ENCODE measurements at places on chromosomes 16 and 17.
A peak's percentile ranks its signal among the peaks of the same experiment; 100 is the strongest.

- DNase-seq, result no peak
These were observed 24.2 kb downstream of the C1QTNF1 start for GRCh38 chr17:79047923-79048825.

DNA sequence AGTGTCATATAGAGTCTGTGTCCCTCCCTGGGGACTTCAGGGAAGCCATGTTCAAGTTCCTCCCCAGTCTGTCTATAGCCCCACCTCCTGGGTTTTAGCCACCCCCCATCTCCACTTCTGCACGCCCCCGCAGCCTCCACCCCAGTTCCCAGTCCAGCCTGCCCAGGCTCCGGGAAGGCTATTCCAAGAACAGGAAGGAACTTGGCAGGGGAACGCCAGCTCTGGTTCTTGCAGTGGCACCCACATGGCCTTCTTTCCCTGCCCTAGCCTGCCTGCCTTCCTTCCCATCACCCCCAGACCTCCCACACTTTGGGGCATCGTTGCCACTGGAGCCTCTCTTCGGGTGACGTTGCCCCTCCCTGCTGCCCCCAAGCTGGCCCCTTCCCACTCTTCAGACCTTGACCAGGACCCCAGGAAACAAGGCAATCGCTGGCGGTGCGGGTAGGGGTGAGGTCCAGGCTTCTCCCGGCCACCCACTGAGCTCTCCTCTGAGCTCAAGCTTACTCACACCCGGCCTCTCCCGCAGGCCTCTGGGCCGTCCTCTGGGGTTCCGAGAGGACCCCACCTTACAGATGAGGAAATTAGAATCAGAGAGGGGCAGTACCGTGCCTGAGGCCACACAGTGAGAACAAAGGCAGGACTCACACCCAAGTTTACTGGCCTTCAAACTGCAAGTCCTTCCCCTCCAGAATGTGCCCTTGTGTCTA lies 9.2 kb upstream of the CES4A start:
- no peak for DNase-seq

- no peak for DNase-seq
These were observed 360.7 kb downstream of the PMP22 start for GRCh38 chr17:14904386-14904785.

GRCh38 chr17:40462343-40463121 lies 19.3 kb downstream of the IGFBP4 start:
- no peak for DNase-seq

- DNase-seq, result no peak
These were observed 1.2 kb upstream of the COX6A2 start for GRCh38 chr16:31429314-31429713.

GRCh38 chr16:11610121-11610505 lies 23.4 kb upstream of the LITAF start:
- no peak for DNase-seq

- DNase-seq, result no peak
These were observed 67.7 kb downstream of the MSI2 start for GRCh38 chr17:57324060-57324459.

DNA sequence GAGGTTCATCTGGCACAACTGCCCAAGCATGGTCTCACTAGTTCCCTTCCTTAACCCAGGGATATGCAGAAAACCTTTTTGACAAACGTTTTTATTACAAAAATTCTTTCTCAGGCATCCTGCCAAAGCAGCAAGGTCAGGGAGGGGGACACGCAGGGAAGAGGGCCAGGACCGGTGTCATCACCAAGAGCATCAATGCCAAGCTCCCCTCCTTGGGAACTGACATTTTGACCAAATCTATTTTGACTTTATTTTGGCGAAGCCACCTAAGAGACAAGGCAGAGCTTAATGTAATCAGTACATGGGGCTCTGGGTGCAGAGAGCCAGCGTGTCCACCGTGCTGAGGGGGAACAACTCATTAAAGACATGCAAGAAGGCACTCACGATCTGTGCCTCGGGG lies 265.2 kb downstream of the CBLN1 start:
- DNase-seq, result no peak

- DNase-seq, result no peak
These were observed 21.4 kb downstream of the C16orf78 start for GRCh38 chr16:49395021-49395420.

DNA sequence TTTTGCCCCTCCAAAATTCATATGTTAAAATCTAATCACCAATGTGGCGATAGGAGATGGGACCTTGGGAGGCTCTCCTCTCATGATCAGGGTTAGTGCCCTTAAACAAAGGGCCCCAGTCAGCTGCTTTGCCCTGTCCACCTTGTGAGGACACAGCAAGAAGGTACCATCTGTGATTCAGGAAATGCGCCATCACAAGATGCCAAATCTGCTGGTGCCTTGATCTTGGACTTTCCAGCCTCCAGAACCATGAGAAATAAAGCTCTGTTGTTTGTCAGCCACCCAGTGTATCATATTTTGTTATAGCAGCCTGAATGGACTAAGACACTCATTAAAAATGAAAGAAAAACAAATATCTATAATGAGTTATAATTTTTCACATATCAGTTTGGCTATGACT lies 63.0 kb upstream of the NKD1 start:
- DNase-seq, result no peak

- DNase-seq, result no peak
These were observed 2.0 kb downstream of the TBC1D10B start for GRCh38 chr16:30368122-30368791.

DNA sequence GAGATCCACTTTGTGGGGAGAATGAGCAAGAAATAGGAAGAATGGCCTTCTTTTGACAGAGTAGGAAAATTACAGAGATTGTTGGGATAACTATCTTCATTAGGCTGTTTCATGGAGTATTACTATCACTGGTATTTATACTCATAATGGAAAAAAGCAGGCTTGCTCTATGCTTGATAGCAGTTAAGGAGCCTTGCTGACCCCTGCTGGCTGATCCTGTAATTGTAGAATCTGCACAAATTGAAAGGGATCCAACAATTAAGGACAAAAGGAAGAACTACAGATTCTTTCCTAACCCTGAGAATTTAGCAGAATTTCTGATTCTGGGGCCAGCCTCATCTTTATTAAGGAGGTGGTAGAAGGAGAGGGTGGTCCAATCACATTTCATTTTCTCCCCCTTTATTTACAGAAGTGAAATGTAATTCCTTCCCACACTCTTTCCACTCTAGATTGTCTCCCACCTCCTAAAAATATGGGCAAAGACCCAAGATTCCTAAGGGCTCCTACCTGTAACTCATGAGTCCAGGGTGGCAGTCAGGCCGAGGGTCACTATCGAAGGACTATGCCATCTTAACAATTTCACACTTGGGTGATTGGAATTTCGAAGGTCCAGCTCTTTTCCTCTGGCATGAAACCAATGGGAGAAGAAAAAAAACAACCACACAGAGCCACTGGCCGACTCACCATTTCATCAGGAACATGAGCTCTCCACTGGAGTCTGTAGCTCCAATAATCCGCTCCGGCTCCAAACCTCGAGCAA lies 26.3 kb downstream of the NFE2L1 start:
- DNase-seq, result peak; percentile 20

DNA sequence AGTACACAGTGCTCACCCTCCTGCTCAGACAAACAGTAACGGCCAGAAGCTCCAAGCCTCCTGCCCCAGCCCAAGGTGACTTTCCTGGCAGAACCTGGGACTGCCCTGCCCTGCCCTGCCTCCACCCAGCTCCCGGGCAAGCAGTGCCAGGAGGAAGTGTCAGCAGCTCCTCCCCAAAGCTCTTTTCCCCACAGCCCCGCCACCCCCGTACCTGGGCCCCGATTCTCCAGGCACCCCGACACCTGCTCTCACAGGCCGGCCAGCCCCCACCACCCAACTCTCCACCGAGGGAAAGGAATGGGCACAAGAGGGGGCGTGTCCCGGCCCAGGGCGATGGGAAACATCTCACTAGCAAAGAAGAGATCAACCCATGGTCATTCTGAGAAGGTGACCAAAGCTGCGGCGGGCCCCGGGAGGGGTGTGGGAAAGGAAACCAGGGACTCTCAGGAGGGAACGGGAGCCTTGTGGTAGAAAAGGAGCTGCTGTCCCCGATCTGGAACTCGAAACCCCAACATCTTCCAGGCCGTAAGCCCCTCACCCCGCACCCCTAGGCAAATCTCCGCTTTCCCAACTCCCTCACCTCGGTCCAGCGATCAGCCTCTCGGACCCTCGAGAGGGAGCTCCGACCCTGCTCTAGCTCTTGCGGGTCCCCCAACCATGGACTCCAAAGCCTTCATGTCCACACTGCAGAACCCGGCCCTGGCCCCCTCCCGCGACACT lies 1.2 kb downstream of the BCAR1 start:
- DNase-seq, result no peak

GRCh38 chr17:28520687-28521086 lies 14.5 kb downstream of the FOXN1 start:
- no peak for DNase-seq

GRCh38 chr17:34126965-34127364 lies 128.1 kb upstream of the CCL2 start:
- no peak for DNase-seq

DNA sequence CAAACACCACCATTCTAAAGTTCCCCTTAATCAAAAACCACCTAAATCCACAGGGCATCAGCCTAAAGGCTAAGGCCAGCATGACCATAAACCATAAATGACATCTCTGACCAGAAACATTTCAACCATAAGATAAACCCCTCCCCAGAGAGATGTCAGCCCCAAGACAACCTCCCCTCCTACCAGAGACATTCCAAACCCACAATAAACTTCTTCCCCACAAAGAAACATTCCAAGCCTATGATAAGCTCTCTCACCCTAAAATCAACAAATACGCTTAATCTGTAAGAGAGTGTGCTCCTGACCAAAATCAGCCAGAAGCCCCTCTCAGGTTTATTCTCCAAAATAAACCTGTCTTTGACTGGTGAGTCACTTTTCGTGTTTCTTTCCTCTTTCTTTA lies 54.8 kb downstream of the SLFN5 start:
- DNase-seq, result no peak

DNA sequence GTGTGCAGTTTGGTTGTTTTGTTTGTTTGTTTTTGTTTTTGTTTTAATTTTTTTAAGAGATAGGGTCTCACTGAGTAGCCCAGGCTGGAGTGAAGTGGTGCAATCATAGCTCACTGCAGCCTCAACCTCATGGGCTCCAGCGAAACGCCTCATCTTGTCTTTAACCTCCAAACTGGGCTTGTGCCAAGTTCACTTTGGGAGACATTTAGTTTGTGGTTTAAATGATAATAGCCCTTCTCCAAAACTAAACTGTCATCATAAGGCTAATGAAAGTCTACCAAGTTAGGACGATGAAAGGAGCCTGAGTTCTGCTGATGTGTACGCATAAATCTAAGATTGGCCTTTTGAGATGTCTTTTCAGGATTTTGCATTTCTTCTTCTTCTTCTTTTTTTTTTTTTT lies 6.5 kb upstream of the CARD14 start:
- no peak for DNase-seq

DNA sequence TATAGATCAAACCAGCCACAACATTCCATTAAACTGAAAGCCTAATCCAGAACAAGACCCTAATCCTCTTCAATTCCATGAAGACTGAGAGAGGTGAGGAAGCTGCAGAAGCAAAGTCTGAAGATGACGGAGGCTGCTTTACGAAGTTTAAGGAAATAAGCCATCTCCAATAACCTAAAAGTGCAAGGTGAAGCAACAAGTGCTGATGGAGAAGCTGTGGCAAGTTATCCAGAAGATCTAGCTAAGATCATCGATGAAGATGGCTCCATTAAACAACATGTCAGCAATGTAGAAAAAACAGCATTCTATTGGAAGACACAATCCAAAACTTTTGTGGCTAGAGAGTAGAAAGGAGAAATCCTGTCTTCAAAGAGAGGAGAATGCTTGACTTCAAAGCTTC lies 69.6 kb downstream of the KANSL1 start:
- no peak for DNase-seq

GRCh38 chr17:33015716-33016346 lies 24.2 kb downstream of the SPACA3 start:
- DNase-seq, result no peak

- no peak for DNase-seq
These were observed 19.2 kb upstream of the SREBF1 start for GRCh38 chr17:17855976-17856375.

GRCh38 chr17:76468634-76469010 lies 1.2 kb downstream of the AANAT start:
- no peak for DNase-seq

DNA sequence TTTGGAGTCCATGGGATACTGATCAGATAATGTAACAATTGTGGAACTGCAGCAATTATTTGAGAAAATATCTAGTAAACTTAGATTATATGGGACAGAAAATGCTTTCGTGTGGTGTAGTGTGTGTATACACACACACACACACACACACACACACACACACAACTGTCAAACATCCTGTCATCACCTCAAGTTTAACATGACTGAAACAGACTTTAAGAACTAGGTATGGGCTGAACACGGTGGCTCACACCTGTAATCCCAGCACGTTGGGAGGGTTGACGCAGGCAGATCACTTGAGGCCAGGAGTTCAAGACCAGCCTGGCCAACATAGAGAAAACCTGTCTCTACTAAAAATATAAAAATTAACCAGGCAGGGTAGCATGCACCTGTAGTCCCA lies 544 bp upstream of the EVI2A start:
- no peak for DNase-seq

- no peak for DNase-seq
These were observed 2.2 kb upstream of the PSME3 start for GRCh38 chr17:42830971-42831370.

GRCh38 chr17:37134050-37134449 lies 185.3 kb downstream of the AATF start:
- DNase-seq, result no peak

GRCh38 chr17:7745748-7746470 lies 28.4 kb downstream of the DNAH2 start:
- no peak for DNase-seq

GRCh38 chr17:68937890-68938514 lies 17.2 kb downstream of the ABCA8 start:
- no peak for DNase-seq

DNA sequence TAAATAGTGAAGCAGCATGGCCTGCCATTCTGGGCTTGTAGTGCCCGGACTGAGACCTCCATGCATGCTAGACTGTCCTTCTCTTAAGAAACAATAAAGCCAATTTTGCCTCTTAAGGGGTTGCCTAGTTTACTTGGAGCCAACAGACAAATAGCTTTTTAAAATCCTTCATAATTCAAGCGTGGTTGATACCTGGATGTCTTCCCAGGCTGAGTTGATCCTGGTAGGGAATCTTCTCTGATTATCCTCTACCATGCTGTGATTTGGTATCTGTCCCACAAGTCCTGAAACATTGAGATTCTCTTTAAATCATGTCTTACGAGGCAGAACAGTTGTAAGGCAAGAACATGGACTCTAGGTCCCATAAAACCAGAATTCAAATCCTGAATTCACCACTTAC lies 359.6 kb upstream of the CCL2 start:
- no peak for DNase-seq
